Fibroblast of skin of left quadriceps (primary cell): ENCODE measurements at places on chromosomes 1 and 21.

- no peak for DNase-seq
These were observed 115.5 kb downstream of the RERE start for GRCh38 chr1:8701794-8702471.

GRCh38 chr1:168421399-168422004, 122.3 kb downstream of the XCL2 start:
- no peak for DNase-seq

DNA sequence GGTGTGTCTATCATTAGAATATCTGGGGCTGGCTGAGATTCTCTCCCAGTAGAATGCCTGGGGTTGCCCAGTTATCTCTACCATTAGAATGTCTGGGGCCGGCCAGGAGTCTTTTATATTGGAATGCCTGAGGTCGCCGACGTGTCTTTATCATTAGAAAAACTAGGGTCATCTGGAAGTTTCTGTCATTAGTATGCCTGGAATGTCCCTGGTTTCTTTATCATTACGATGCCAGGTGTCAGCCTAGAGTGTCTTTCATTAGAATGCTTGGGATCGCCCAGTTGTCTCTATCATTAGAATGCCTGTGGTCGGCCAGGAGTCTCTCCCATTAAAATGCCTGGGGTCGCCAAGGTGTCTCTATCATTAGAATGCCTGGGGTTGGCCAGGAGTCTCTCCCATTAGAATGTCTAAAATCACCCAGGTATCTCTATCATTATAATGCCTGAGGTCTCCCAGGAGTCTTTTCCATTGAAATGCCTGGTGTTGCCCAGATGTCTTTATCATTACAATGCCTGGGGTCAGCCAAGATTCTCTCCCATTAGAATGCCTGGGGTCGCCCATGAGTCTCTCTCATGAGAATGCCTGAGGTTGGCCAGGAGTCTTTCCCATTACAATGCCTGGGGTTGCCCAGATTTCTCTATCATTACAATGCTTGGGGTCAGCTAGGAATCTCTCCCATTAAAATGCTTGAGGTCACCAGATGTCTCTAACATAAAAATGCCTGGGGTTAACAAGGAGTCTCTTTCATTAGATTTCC, 53.2 kb downstream of the RNF187 start:
- no peak for DNase-seq

DNA sequence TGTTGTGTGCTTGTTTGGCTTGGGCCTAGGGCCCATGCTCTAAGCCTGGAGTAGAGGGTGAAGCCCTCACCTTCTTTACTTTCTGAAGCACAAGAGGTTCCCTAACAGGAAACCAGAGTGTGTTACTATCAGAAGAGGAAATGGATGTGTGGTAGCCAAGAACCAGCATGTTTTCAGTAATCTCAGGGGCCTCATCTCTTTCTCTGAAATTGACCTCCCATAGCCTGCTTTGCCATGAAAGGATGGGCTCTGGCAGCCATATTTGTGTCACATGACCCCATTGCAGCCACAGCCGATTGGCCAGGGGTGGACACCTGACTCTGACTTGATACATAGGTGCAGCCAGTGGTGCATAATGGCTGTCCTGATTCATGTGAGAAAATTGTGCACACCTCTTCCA, 18.6 kb downstream of the A3GALT2 start:
- no peak for DNase-seq

DNA sequence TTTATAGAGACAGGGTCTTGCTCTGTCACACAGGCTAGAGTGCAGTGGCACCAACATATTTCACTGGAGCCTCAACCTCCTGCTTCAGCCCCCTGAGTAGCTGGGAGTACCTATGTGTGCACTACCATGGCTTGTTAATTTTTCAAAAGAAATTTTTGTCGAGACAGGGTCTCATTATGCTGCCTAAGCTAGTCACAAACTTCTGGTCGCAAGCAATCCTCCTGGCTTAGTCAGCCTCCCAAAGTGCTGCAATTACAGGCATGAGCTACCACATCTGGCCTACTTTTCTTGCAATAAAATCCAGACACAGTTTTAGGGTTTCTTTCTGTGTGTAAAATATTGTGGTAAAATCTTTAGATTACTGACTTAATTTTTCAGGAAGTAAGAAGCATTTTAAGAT, 27.9 kb upstream of the NTPCR start:
- DNase-seq = peak; percentile 66

GRCh38 chr1:176643536-176643935, 180.6 kb downstream of the PAPPA2 start:
- peak; percentile 58 for DNase-seq

DNA sequence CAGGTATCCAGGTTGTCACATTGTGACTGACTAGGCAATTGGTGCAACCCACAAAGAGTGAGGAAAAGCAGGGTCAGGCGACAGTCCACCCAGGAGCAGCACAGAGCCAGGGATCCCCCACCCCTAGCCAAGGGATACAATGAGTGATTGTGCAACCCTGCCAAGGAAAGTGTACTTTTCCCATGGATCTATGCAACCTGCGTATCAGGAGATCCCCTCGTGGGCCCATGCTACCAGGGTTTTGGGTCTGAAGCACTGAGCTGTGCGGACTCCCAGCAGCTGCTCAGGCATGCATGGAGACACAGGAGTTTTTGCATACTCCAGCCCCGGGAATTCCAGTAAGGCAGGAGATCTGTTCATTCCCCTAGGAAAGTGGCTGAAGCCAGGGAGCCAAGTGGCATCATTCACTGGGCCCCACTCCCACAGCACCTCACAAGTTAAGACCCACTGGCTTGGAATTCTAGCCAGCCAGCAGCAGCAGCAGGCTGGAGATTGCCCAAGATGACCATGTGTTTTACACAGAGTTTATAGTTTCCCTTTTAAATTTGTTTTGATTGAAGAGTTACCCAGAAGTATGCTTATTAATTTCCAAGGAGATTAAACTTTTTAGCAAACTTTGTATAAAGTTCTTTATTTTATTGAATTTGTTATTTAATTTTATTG, 136.0 kb downstream of the LTN1 start:
- no peak for DNase-seq

DNA sequence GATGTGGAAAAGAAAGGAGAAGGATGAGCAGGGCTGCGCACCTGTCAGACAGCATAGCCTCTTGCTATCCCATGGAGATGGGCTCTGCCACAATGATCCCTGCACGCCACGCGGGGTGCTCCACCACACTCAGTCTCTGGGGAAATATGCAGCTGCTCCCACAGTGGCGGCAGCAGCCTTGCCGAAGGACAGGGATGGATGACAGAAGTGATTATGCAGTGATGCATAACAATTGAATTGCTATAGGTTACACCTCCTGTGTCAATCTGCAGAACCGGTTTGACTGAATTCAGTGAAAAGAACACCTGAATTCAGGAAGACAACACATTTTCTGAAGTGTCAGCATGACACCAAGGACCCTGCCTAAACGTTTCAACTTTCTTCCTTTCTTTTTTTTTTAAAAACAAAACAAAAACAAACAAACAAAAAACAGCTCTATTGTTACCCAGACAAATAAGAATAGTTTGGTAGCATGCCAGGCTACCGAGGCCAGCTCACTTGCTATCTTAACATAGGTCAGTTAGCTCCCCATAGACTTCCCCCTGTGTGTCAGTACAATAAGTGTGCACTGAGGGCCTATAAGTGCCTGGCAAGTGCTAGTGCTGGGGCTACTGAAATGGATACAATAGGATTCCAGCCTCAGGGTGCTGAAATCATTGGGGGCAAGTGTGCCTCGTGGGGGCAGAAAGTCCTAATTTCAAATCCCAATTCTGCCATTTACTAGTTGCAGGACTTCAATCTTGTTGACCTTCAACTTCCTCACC, 127.6 kb upstream of the LMO4 start:
- no peak for DNase-seq

- no peak for DNase-seq
These were observed 3.4 kb downstream of the AP4B1 start for GRCh38 chr1:113901191-113901590.

DNA sequence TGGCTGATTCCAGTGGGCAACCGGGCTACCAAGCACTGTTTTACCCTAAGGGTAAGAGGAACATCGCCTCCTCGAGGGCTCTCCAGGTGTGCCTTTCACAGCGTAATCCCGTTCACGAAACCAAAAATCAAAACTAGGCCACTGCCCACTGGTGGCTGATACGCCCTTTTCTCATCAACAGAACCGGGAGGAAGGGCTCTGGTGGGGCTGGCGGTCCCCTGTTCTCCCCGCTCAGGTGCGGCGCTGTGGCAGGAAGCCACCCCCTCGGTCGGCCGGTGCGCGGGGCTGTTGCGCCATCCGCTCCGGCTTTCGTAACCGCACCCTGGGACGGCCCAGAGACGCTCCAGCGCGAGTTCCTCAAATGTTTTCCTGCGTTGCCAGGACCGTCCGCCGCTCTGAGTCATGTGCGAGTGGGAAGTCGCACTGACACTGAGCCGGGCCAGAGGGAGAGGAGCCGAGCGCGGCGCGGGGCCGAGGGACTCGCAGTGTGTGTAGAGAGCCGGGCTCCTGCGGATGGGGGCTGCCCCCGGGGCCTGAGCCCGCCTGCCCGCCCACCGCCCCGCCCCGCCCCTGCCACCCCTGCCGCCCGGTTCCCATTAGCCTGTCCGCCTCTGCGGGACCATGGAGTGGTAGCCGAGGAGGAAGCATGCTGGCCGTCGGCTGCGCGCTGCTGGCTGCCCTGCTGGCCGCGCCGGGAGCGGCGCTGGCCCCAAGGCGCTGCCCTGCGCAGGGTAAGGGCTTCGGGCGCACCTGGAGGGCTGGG, at the start of gene IL6R:
Gene IL6R (plus strand): TSS at position 360 of the 763 bp plus-strand sequence. CDS start 287 bp downstream, at position 647.
- DNase-seq = peak; percentile 79

- DNase-seq = no peak
These were observed 86.8 kb downstream of the KCNJ6 start for GRCh38 chr21:37829447-37829846.

GRCh38 chr1:117147856-117148588, 26.5 kb upstream of the TRIM45 start:
- no peak for DNase-seq

DNA sequence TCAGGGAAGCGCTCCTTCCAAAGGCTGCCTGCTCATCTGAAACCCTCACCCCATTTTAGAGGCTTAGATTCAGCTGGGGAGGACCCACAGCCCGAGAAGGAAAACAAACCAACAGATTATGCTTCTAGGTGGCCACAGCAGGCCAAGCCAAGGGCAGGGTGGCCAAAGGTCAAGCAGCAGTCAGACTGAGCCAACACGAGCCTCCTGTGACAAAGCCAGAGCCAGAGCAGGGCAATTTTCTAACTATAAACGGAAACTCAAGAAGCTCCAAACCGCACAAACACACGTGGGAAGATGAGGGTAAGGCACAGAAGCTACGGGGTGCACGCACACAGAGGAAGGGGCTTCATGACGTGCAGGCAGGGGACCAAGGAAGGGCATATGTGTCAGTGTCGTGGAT, 64.1 kb downstream of the PLEKHA6 start:
- DNase-seq = no peak

- DNase-seq = no peak
These were observed 5.8 kb downstream of the ELF3 start for GRCh38 chr1:202016022-202016810.

GRCh38 chr1:207240325-207241101, 81.0 kb upstream of the CD55 start:
- no peak for DNase-seq

- DNase-seq = no peak
These were observed 41.5 kb downstream of the MORN1 start for GRCh38 chr1:2349806-2350205.

- no peak for DNase-seq
These were observed 361.4 kb upstream of the PTBP2 start for GRCh38 chr1:96360036-96360795.

GRCh38 chr1:24257373-24257772, 61.8 kb upstream of the GRHL3 start:
- DNase-seq = no peak

- no peak for DNase-seq
These were observed 709.3 kb downstream of the KCNT2 start for GRCh38 chr1:195898924-195899323.

DNA sequence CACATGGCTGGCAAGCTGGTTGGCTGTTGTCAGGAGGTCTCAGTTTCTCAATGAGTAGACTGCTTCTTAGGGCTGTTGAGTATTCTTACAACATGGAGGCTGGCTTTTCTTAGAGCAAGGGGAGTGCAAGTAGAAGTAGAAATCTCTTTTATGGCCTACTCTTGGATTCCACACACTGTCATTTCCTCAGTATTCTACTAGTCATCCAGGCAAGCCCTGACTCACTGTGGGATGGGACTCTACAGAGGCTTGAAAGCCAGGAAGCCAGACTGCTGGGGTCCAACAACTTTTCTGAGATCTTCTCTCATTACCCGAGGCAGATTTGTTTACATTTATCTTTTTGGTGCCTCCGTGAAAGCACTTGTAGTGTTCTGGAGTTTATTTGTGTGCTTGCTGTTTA, 196.2 kb upstream of the APP start:
- no peak for DNase-seq

DNA sequence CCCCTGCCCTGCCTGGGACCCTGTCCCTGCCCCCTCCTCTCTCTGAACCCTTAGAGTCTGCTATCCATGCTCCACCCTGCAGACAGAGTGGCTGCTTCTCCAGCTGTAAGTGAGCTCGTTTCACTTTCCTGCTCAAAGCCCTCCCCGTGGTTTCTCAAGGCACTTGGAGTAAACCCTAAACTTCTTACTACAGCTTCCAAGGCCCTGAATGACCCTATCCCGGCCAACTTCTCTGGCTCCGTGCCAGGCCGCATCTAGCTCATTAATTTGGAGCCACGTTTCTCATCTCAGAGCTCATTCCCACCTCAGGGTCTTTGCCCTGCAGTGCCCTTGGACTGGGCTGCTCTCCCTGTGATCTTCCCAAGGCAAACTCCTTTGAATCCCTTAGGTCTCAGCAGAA, 235.1 kb upstream of the RUNX1 start:
- no peak for DNase-seq

- no peak for DNase-seq
These were observed 27.8 kb upstream of the CYP4A11 start for GRCh38 chr1:46969014-46969619.

GRCh38 chr1:28640766-28641165, 2.1 kb downstream of the TAF12 start:
- DNase-seq = no peak

DNA sequence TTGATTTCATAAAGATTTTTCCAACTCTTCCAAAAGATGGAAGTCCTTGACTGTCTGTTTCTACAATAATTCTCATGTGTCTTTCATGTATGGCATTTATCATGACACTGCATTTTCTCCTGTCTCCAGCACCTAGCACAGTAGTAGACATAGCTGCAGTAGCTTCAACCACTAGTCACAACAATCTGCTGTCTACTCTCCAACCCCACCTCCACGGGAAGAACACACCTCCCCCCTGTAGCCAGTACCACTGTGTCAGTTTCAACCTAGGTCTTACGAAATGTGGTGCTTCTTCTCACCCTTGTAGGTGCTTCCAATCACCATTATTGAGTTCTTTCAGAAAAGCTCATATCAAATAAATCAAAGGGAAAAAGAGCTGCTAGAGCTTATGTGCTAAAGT, 425.1 kb upstream of the ADAMTS5 start:
- no peak for DNase-seq
